ENCODE measurements at places on chromosomes 2 and 18.

GRCh38 chr18:23994361-23994902 lies 20.1 kb upstream of the TTC39C start:
- DNase-seq, result no peak

- no peak for DNase-seq
These were observed 33.2 kb upstream of the FHL2 start for GRCh38 chr2:105432044-105432399.

- DNase-seq, result no peak
These were observed 84.1 kb upstream of the GULP1 start for GRCh38 chr2:188207554-188207953.

GRCh38 chr2:176464886-176465564 lies 195.8 kb downstream of the MTX2 start:
- DNase-seq, result no peak

DNA sequence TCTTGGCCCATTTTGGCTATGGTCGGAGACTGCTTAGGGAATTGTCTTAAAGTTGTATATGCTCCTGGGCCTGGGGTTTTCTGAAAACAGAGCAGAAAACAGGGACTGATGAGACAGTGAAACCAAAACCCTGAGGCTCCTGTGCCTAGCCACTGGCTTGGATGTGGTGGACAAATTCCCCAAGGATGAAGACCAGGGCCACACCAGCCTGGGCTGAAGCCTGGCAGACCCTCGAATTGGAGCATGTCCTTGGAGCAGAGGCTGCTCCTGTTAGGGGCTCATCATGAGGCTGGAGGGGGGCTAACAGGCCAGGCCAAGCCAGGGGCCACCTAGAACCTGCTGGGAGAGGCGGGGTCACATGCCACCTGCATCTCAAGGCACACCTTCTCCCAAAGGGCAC lies 68.1 kb downstream of the STPG4 start:
- DNase-seq, result no peak

GRCh38 chr2:196884368-196884767 lies 42.1 kb downstream of the PGAP1 start:
- DNase-seq, result no peak

- DNase-seq, result no peak
These were observed 4.4 kb downstream of the ACTG2 start for GRCh38 chr2:73897240-73897583.

DNA sequence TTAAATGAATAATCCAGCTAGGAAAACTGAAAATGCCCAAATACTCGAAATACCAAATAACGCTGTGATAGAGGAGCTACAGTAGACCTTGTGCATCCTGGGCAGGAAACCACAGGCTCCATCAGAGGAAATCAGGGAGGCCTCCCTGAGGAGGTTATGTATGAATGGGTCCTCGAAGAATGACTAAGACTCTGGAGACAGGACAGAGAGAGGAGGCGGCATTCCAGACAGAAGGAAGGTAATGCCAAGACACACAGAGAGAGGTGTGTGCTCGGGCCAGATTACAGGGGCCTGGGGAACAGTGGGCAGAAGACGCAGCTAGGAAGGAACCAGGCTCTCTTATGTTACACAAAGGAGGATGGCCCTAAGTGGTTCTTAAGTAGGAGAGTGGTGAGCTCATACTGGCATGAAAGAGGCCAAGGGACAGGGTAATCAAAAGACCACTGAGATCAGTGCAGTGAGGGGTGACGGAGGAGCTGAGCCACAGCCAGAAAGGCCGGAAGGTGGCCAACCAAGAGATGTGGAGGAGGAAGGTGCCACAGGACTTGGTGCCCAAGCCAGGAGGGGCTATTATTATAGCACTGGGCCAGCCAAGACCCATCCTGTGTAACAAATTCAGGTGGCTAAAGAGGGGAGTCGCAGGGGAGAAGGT lies 9.9 kb downstream of the ST3GAL5 start:
- DNase-seq, result no peak

- no peak for DNase-seq
These were observed 53.5 kb downstream of the HNRNPLL start for GRCh38 chr2:38549071-38549704.
